ENCODE measurements at places on chromosomes 4 and X.

DNA sequence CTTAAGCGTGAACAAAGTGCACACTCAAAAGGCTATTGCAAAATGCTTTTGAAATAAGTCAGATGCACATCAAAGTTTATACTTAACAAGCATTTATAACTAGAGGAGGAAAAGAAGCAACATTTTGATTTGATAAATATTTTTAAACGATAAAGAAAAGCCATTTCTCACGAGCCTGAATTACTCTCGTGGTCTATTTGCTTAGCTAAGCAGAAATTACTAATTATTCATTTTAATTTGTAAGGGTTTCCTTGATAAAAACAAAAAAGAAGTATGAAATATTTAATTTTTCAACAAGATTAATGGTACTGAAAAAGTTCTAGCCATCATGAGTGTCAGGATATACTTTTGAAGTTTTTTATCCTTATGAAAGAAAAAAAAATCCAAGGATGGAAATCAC, 78.2 kb downstream of the UNC5C start:
- DNase-seq = no peak

DNA sequence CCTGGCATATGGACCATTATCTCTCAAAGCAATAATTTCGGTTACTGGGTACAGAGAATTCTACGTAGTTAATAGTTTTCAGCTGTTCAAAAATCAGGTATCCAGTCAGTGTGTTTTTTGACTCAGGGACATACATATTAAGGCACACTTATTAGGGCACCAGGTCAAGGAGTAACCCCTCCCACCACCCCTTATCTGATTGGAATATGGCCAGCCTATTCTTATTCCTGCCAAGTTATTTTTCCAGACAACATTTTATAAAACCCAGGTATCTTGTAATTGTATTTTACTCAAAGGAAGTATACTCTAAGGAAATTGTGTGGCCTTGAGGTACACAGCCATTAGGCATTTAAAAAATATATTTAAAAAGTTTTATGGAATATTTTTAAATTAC, 4.3 kb downstream of the ZFX start:
- DNase-seq = no peak

DNA sequence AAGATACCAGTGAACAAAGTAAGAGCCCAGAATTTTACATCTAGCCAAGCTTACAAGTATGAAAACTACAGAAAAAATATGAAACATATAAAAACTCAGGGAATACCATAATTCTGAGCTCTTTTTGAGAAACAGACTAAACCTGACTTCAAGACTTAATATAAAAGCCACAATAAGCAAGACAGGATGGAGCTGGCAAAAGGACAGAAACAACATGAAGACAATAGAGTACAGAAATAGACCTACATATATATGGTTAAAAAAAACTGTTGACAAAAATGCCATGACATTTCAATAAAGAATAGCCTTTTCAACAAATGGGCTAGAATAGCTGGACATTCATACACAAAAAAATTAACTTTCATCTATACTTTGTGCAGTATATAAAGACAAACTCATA, 49.4 kb downstream of the UBA6 start:
- DNase-seq = no peak

DNA sequence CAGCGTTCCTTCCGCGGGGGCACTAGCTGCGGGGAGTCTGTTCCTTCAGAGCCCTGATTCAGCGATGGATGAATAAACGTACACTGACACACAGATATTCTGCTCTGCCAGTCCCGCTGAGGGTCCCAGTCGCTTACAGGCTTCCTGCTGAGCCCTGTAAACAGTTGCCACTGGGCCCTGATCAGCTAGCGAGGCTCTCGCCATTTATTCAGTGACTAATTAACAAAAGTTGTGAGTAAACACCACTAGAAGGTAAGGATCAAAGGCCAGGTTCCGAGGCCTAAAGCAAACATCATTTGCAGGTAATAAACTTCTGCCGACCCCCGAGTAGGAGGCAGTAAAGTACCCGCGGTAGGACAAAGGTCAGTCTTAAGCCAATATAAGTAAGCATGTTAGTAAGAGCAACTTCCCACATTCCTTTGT, 442.6 kb upstream of the GALNT7 start:
- DNase-seq = no peak

DNA sequence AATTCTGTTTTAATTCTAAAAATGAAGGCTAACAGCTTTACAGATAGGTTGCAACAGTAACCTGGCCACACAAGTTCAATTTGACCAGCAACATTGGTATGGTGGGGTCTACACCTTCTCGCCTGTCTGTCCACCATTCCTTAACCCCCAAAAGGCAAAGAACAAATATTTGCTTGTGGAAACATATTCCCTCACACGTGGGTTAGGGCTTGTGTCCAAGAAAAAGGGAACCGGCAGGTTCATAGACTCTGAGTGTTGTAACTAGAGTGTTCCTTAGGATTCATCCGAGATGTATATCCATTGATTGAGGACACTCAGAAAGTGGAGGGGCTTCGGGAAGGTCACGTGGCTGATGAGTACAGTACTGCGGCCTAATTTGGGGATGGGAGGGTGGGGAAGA, 54.1 kb downstream of the C4orf51 start:
- no peak for DNase-seq

All from epithelial cell of proximal tubule (primary cell).